ENCODE measurements at places on chromosomes 2 and 18.

DNA sequence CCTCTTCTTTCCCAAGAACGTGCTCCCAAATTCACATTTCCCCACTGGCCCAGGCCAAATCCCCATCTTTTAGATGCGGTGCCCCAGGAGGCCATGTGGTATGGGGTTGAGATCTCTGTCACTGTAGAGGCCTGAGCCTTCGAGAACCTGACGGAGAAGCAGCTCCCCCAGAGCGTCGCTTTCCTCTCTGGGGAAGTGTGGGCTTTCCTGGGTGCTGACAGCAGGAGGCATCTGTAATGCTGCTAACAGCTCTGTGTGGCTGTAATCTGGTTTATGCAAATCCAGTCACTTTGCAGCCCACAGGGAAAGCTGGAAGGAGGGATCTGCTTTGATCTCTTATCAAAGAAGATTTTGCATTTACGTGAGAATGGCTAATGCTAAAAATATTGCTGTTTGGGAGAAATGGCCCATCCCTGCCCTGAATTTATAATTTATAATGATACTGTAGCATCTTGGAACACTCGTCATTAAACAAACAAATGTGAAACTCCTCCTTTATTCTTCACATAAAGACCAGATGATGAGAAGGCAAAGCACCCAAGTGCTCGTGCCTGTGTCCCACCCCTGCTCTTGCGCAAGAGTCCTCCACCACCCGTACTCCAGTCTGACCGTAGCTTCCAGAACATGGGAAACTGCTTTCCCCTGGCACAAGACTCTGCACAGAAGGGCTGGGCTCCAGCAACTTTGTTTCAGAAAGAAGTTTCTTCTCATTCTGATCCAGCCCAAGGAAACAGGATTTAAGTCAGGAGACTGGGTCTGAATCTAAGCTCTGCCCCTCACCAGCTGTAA is 109.9 kb upstream of the EPC2 start:
- peak; percentile 59 for DNase-seq

DNA sequence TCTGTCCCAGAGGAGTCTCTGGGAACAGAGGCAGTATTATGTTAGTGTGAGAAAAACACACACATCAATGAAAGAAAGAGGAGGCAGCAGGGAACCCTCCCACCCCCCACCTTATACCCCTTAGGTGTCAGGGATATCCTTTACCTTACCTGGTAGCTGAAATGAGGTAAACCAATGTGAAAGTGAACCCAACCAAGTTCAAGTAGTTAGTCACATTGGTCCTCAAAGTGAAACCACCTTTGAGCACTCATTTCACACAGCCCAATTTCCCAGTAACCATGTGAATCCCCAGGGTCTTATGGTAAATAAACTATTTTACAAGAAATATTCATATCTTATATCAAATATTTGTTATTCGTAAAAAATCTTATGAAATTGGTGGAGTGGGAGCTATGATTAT is 377.8 kb downstream of the LRATD1 start:
- no peak for DNase-seq

DNA sequence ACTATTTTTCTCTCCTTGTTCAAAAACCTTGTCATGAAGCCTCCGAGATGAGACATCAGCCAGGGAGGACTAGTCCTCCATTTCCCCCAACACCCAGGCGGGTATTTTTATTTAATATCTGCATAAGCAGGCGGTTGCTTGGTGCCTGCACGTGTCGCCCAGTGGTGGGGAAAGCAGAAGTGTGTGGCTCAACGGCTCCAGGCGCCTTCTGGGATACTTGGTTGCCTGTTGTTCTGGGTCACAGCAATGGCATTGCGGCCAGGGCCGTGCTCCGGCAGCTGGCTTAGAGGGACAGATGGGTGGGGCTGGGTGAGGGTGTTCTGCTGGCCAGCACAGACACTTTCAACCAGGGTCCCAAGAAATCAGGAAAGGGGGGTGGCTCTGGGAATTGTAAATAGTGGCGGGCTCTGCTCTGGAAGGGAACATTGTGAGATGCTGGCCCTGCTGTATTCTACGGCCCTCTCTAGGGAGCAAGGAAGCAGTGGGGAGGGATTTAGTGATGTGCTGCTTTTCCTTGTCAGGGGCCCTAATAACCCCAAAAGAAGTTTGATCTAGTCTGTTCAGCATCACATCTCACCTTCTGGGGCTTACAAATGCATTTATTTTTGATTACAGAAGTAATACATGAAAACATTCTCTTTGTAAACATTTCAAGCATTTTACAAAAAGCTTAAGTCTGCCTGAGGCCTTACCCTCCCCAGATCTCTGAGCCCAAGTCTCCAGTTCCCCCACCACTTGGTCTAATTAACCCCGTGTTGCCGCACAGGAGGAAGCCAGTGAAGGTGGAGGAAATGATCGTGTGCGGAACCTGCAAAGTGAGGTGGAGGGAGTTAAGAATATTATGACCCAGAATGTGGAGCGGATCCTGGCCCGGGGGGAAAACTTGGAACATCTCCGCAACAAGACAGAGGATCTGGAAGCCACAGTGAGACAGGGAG is 1.1 kb downstream of the VAMP8 start:
- DNase-seq = peak; percentile 74

GRCh38 chr2:120746144-120746543 is 10.5 kb downstream of the GLI2 start:
- DNase-seq = no peak

- DNase-seq = no peak
Measured at GRCh38 chr2:110766291-110766690, 33.9 kb downstream of the ACOXL start.

GRCh38 chr18:9343577-9343976 is 9.0 kb downstream of the TWSG1 start:
- DNase-seq = no peak

- DNase-seq = no peak
Measured at GRCh38 chr2:74531666-74532065, 1.9 kb downstream of the HTRA2 start.

DNA sequence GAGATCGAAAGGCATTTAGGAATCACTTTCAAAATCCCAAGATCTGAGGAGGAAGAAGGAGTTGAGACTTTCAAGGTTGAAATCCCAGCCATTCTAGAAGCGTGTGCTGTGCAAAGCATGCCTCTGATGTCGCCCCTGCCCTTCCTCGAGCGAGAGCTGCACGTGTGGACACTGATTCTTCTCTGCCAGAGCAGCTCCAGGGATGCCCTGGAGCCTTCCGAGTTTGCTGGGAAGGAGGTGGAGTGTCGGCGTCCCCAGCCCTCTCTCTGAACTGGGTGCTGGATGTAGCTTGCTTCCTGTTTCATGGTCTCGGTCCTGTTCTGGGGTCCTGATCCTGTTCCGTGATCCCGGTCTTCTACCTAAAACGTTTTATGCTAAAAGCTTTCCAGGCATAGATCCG is 76.1 kb downstream of the TWIST2 start:
- DNase-seq = no peak

- DNase-seq = no peak
Measured at GRCh38 chr2:233368756-233369155, 14.5 kb downstream of the DGKD start.

- no peak for DNase-seq
Measured at GRCh38 chr2:97675430-97676113, 6.1 kb downstream of the C2orf92 start.

- no peak for DNase-seq
Measured at GRCh38 chr2:167401309-167401708, 513.0 kb downstream of the XIRP2 start.

DNA sequence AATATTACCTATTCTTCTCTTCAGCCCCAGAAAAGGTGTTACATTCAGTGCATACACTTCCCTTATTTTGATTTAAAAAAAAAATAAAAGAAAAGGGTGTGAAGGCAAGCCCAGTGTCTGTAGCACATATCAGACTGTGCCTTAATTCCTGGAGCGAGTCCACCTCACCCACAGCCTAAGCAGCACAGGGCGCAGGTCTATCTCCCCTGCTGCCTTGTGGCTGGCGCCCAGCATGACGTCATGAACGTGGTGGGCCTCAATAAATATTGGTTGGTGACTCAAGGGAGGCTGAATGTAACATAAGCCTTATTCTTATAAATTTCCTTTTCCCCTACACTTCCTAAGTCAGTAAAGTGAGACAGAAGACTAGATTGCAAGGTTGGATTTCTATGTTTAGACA is 26.4 kb downstream of the ST3GAL5 start:
- no peak for DNase-seq

DNA sequence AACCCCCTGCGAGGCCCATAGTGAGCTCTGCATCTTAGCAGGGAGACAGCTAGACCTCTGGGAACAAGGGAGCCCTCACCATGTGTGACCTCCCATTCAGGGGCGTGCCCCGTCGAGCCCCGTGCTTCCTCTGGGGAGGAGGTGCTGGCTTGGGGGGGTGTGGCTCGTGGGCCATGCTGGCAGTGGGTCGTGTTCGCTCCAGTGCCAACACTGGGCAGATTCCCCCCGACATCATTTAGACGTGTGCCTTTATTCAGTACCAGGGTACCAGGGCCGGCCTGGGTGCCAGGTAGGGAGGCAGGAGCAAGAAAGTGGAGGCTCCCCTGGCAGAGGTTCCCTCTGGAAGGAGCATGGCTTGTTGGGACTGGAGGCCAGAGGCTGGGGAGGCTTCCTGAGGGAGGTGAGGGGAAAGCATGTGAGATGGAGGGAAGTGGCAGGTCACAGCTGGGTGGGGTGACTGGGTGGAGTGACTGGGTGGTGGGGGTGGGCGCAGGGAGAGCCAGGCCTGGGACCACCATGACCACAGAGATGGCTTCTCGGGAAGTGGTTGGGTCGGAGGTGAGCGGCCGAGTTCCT is 15.2 kb downstream of the GPC1 start:
- peak; percentile 20 for DNase-seq

DNA sequence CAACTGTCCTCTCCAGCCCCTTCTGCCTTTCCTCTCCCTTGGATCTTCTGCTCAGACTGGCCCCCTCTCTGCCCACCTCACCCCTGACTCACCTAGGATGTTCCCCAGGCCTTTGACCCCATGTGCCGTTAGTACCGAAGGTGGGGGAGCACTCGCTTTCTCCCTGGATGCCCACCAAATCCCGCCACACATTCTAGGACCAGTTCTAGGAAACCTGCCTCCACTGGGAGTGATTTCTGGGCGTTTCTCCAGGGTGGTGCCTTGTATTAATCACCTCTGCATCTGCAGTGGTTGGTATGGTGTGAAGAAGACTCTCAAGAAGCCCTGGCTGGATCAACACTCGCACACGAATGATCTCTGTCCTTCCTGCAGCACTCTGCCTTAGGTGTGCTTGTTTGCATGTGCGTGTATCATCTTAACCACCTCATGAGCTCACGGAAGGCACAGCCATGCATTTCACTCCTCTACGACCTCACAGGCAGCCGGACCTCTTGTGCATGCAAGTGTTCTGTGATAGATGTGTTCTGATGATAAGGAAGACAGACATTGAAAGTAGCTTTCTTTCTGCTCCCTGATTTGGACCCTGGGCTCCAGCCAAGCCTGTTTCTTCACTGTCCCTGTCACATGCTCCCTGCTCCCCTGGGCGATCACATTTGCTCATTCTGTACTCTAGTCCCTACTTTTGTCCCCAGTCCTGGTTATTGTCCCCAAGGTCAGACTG is 69.4 kb downstream of the LIPG start:
- no peak for DNase-seq

DNA sequence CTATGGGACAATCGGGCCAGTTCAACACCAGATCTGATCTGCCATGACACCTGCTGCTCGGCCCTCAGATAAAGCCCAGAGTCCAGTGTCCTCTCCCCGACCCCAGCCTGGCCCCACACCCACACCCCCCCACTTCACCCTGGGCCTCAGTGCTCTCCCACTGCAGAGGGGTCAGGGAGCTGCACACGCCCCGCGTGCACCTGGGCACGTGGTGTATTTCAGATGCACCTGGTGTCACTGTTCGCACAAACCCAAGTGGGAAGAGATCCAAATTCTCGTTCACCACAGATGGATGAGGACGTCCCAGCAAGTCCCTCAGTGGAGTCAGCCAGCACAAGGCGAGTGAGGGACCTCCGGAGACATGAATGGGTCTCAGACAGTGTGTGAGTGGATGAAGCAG is 161.3 kb downstream of the RTP5 start:
- no peak for DNase-seq

DNA sequence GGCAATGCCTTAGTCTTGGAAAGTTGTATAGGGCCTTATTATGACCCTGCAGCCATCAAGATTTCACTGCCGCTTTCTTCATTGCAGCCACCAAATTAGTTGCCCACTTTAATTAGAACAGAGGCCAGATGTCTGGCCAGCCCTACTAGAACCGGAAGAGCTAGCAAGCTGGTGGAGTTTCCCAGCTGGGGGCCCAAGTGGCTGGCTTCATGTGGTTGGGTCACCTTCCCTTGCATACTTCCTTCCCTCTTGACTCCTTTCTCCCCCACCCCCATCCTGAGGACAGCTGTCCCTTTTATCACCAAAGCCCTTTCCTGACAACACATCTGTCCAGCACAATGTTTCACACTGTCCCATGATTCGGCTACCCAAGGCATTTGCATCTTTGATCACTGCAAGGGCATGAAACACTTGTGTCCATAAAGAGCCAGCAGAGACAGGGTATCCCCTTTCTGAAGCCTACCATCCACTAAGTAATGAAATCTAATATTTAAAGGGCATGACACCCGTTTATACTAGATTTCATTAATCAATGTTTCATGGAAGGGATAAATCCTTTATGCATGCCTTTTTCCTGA is 187.2 kb downstream of the BCL11A start:
- DNase-seq = no peak

- no peak for DNase-seq
Measured at GRCh38 chr2:233598952-233599351, 18.5 kb upstream of the UGT1A8 start.

GRCh38 chr2:168692132-168692744 is 110.2 kb upstream of the NOSTRIN start:
- DNase-seq = no peak

DNA sequence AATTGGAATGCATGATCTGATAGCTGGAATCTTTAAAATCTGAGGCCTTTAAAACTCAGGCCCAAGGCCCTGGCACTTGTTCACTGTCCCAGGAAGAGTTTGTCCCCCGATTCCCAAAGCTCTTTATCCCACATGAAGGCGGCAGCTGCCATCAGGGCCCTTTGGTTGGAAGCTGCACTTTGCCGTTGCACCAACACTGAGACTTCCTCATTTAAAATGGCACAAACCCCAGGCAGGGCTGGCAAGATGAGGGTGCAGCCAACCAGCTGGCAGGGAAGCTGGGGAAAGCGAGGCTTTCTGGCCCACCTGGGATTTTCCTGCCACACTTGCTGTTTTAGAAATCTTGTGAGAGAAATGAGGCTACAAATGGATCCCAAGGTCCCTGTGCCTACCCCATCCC is 6.3 kb downstream of the FLACC1 start:
- no peak for DNase-seq

GRCh38 chr18:53489266-53489665 is 735.2 kb downstream of the MBD2 start:
- DNase-seq = no peak

DNA sequence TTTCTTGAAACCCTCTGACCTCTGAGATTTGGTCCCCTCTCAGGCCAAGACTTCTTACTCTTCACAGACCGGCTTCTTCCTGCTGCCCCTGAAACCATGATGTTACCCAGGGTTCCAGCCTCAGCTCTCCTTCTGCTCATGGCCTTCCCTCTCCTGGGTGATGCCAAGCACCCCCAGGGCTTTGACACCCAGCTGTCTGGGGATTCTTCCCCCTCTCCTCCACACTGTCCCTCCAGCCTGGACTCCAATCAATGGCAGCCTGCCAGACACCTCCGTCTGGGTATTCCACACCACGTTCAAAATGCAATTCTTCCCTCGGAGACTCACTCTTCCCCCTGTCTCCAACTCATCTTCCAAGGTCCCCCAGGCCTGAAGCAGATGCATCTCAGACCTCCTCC is 25.0 kb downstream of the SPP2 start:
- DNase-seq = no peak
